ENCODE measurements at places on chromosomes 4 and X.

GRCh38 chr4:96675896-96676295 is 836.0 kb downstream of the PDHA2 start:
- no peak for DNase-seq

DNA sequence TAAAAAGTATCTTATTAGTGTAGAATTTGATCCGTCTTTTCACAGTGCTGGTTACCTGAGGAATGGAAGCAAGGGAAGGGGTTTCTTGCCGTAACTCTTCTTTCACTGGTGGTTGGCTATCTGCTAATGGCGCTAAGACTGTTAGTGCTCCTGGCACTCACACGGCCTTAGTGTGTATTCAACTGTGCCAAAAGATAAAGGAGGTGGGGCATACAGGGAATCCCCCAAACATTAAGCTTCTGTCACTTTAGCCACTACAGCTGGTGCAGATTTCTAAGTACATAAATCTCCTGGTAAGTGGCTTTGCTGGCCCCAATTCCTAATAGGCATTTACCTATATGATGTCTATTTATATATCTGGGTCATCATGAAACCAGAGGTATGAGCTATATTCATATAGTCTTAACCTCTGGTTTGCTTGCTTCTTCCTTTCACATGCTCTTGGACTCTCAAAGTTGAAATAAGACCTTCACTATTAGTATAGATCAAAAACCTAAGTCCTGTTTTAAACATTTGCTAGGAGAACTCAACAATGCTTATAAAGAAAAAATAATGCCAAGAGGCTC is 95.1 kb downstream of the TSPAN7 start:
- no peak for DNase-seq

DNA sequence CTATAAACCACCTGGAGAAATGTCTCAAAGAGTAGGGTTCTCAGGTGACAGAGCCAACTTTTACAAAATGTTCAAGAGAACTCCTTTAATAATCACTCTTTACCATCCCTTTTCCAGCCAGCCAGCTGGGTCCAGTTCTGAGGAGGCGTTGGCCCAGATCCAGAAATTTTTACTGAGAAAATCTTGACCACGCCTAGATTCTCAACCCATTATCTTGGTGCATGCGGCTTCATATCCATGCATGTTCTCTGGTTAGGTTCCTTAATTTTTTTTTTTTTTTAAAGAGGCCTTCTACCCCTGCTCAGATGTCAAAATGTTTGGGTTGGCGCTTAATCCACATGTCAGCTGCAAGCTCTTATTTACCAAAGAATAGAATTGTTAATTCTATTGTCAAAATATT is 12.0 kb upstream of the MAP7D2 start:
- DNase-seq, result no peak

- DNase-seq, result no peak
These were observed 20.4 kb downstream of the USP46 start for GRCh38 chr4:52638717-52639116.

- DNase-seq, result no peak
These were observed 104.4 kb downstream of the GPC3 start for GRCh38 chrX:133881007-133881406.

- DNase-seq, result no peak
These were observed 466.8 kb upstream of the INTU start for GRCh38 chr4:127165971-127166370.

DNA sequence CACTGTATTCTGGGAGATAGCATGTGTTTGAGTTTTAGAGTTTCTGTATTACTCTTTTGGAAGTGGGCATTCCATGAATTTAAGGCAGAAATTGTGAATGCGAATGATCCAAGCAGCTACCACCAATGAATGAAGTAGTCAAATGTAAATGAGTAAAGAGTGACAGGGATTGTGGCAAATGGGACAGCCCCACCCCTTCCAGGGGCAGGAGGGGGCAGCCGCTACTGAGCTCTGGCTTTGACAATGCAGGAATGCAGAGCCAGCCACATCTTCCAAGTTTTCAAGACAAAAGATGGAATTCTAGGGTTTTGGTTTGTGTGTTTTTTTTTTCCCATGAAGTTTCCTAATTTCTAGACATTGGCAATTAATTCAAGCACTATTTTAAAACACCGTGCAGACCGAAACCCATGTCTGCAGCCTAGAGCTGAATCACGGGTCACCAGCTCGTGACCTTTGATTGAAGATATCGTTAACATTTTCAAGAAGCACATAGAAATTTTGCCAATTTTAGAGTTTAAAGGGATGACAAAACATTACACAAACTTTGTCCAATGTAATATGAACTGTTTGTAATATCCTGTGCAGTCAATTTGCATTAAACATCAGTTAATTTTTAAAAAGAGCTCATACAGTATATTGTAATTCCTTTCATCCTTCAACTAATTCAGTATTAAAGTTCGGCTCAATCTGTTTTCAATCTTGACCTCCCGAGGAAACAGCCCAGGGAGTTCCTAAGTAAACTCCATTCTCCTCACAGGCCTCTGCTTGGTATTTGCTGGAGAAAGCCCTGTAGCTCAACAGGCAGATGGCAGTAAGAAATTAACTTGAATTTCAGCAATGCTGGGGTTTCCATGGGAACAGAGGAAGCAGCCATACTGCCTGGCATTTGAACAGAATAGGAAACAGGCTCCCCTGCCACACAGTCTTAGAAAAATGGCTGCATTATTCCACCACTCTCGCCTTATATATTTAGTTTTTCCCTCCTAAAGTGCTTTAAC is 83.4 kb downstream of the UCHL1 start:
- DNase-seq, result no peak

GRCh38 chr4:62360156-62360545 is 1160.0 kb downstream of the ADGRL3 start:
- no peak for DNase-seq

DNA sequence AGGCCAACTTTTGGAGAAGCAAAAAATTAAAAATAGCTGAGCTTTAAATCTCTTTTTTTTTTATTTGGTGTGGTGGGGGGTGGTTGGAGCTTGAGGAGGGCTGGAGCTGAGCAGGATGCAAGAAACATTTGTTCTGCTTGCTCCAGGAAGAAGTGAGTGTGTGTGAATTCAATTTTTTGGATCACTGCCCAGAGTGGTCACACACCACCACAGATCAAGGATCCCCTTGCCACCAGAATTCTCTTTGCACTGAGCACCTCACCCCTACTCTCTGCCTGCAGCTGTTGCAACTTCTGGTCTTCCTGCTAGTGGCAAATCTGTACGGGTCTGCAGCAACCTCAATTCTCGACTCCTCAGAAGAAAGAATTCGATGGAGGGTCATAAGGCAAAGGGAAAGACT is 19.9 kb upstream of the PLP1 start:
- no peak for DNase-seq

DNA sequence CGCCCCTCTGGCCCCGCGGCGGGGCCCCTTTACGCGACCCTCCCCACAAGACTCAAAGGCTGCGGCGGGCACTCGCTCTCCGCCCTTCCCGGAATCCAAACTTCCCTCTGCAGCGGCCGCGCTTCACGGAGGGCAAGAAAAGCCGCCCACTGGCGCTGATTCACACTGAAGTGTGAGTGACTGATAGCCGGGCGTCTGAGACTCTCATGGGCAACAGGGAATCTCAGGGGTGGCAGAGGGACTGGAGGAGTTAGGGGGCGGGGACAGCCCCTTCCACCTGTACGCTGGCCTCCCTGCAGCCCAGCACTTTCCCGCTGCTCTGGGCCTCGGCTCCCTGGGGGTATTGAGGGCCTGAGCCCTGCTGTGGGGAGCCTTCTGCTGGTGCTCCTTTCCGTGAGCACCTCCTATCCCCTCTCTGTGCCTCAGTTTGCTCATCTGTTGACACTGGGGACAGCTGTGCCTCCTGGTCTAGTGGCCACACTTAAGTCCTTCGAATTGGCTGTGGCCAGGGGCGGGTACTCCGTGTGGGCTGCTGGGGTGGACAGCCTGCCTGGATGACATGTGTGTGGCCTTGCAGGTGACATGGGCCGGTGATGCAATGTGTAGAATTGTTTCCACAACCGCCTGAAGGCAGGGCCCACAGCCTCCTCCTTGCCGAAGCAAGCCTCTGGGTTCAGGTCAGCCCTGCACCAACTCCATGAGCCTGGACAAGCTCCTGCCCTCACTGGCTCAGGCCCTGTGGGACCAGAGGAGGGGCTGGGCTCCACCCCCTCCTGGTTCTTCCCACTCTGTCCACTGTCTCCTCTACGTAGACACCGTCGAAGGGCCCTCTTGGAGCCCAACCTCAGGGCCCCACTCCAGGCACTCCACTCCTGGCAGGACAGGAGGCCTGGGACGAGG is 951 bp downstream of the SH3BP2 start:
- DNase-seq, result no peak
